Ascending aorta (tissue), 2 donors: ENCODE measurements at places on chromosomes 2 and 18.

GRCh38 chr2:217743407-217743806 lies 259.4 kb downstream of the TNS1 start:
- no peak for DNase-seq

GRCh38 chr2:221347471-221347870 lies 224.6 kb downstream of the EPHA4 start:
- no peak for DNase-seq

GRCh38 chr2:118121101-118121500 lies 32.8 kb downstream of the INSIG2 start:
- DNase-seq, result no peak

- no peak for DNase-seq
Measured at GRCh38 chr18:69401226-69401971, 711 bp downstream of the DOK6 start.

- DNase-seq, result no peak
Measured at GRCh38 chr2:40144022-40144421, 307.9 kb downstream of the SLC8A1 start.

GRCh38 chr18:45962866-45963265 lies 4.3 kb downstream of the EPG5 start:
- DNase-seq, result no peak

GRCh38 chr2:58918141-58918540 lies 677.0 kb upstream of the FANCL start:
- no peak for DNase-seq

- DNase-seq, result no peak
Measured at GRCh38 chr2:66694087-66694860, 259.3 kb downstream of the MEIS1 start.

DNA sequence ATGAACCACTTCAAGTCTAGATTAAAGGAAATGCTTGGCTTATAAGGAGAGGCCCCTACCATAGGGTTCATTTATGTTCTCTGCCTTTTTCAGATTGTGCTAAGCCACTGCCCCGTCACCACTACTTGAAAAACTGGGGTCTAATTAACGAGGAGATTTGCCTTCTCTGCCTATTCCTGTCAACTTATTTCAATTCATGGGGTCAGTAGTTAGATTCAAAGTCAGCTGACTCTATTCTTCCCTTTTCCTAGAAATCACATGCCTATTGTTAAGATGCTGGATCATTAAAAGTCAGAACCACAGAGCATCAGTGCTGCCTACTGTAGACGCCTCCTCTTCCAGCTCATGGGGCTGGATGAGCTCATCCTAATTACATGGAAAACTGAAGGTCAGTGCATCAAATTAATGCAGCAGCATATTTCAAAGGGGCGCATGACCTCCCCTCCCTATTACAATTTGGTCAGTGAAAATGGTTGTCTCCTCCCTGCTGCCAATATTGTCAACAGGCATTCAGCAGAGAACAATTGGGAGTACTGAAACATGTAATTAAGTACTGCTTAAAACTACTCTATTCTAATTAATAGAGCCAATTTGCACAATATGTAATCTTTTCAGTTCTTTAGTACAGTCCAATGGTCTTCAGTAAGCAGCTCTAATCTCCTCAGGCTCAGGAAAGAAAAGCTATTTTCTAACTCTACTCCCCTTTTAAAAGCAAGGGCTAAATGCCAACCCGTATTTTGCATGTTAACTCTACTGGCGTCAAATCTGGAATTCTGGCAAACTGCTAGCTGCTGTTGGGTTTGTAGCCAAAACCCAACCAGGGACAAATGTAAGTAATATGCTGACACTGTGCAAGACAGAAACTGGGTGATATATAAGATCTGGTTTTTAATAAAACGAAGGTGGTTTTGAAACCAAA lies 117.4 kb upstream of the ITGB6 start:
- DNase-seq, result no peak

DNA sequence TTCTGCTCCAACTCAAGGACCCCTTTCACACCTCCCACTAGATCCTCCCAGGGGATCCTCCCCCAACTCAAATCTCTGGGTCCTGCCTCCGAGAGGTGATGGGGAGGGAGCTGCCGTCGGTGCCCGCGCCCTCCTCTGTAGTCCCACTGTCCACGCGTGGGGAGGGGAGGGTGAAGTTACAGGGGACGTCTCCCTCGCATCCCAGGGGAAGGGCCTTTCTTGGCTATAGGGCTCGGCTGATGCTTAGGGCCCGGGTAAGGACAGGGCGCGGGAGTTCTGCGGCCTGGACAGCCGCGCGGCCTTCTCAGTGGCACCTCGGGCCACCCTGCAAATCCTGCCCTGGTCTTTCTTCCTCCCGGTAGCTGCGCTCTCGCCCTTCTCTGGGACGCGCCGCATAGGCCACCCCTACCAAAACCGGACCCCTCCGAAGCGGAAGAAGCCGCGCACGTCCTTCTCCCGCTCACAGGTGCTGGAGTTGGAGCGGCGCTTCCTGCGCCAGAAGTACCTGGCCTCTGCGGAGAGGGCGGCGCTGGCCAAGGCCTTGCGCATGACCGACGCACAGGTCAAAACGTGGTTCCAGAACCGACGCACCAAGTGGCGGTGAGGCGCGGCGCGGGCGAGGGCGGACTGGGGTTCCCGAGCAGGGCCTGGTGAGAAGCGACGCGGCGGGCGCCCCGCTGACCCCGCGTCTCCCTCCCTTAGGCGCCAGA lies 1.2 kb downstream of the TLX2 start:
- DNase-seq, result no peak

- no peak for DNase-seq
Measured at GRCh38 chr18:44834867-44835469, 154.3 kb downstream of the SETBP1 start.

- DNase-seq, result no peak
Measured at GRCh38 chr2:149077861-149078260, 39.4 kb downstream of the LYPD6B start.

DNA sequence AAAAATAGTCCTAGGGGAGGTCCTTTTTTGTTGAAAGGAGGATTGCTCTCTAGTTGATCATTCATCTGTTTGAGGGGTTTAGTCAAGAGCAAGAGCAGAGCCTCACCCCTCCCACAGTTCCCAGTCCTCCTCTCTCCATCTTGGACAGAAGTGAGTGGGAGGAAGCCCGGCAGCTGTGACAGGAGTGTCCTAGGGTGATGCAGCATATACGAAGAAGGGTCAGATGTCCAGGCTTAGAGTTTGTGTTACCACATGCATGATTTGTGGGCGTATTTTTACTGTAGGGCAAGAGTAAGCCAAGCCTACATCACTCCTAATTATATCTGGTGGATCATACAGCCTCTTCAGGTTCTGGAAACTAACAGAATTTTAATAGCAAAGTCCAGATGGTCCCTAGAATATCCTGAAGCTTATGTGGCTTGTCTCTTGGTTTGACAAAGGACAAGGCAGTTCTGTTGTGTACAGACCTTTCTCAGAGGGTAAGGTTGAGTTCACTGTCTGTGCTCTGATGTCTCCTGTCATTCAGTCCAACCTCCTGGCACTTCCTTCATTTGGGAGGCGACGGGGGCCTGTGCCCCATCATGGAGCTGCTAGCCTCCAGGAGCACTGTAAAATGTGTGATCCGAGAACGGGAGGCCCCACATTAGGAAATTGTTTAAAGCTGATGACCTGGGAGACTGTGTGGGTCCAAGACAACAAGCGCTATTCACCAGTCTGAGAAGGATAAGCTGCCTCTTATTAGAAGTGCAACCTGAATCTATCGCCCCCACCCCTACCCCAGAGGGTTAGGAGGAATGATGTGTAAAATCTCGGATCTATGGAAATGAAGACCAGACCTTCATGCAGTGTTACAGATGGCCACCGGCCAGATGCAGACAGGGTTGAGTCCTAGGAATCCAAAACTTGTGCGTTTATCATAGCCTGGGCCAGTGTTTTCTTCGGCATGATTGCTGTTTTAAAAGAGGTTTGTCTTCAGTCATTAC lies 6.9 kb downstream of the CEP68 start:
- DNase-seq, result no peak

DNA sequence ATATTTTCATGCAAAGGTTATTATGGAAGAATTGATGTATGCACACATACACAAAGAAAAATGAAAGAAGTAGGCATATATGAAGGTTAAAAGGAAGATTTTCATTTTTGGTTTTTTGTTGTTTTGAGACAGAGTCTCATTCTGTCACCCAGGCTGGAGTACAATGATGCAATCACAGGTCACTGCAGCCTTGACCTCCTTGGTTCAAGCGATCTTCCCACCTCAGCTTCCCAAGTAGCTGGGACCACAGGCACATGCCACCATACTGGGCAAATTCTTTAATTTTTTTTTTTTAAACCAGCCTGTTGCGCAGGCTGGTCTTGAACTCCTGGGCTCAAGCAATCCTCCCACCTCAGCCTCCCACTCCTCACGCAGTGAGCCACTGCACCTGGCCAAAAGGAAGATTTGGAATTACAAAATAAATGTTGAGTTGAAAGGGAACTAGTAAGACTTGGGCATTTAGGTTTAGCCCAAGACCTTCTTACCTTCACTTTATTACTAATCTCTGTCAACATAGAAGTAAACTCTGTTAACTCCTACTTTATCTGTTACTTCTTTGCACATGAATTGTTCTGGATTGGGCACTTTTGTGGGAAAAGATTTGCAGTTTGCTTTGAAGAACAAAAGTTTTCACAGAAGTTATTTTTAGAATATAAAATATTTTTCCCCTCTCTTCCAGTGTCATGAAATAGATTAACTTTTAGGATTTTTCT lies 31.7 kb upstream of the NBEAL1 start:
- no peak for DNase-seq

DNA sequence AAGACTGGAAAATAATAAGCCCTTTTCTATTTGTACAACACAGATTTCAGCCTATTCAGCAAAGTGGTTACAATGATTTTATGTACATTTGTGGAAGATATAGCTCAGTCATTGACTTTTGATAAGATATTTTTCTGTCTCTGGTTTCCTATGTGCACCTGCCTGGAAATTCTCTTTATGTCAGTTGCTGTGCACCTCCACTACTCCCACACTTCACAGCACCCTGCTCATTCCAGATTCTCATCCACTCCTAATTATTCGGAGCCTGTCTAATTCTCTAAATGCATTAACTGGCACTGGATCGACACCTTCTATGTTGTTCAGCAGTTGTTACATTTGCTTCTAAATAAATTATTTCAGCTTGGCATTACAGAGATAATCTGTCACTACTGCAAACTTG lies 275.1 kb upstream of the RND3 start:
- DNase-seq, result no peak

- no peak for DNase-seq
Measured at GRCh38 chr18:73980289-73980979, 167.2 kb downstream of the FBXO15 start.

- DNase-seq, result no peak
Measured at GRCh38 chr2:70494293-70494886, 59.2 kb downstream of the TGFA start.

DNA sequence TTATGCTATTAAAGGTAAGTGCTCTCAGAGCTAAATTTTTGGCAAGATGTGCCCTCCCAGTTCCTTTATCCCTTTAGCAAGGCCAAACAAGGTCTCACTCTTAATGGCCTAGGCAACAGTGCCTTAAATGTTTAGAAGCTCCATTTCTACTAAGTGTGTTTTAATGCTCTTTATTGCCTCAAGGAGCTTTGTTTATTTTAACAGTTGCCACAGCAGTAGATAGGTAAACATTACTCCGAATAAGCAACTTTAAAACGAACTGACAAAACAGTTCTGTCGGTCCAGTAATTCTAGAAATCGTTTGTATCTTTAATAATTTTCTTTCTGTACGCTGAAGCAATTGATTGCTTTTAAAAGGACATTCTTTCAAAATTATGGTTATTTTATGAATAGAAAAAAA lies 74.5 kb downstream of the PIEZO2 start:
- no peak for DNase-seq

DNA sequence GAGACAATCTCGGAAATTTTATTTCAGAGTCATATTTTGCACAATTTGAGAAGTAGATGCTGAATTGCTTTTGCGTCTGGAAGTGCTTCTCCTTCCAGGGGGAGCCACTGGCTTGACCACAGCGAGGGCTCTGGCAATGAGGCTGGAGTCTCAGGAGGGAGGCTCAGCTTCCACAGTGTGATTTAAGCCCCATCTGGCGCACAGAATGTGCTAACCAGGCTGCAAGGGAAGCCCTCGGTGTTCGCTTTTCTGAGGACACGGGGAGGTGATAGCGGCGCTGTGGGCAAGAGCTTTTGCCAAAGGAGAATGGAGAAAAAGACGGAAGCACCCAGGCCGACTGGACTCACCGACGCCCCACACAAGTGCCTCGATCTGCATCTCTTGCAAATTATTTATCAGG lies 52.4 kb downstream of the ADI1 start:
- DNase-seq, result no peak

DNA sequence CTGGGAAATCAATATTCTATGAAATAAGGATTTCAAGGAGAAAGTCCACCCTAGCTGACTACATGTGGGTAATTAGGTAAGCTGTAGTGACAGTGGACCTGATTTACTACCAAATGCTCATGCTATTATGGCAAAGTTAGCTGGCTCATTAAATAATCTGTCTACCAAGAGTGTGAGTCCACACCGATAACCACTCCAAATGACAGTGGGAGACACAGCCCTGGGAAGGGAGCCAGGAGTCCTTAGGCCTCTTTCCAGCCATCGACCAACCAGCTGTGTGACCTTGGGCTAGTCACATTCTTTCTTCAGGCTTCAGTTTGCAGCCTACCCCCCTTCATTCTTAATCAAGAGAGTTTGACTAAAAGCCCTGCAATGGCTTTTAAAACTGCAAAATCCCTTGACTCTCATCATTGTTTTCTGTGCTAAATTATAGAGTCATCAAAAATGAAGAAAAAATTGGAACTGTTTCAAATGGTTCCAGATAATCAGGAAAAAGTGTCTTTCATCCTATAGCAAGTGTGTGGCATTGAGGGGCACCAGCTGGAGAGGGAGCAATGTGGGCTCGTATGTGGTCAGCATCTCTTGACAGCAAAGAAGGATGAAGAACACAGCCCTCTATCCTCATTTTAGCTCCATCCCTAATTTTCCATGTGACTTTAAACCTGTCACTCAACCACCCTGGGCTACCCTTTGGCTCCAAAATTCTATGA lies 45.6 kb upstream of the SLC14A2 start:
- DNase-seq, result no peak

- no peak for DNase-seq
Measured at GRCh38 chr2:203858176-203858575, 9.4 kb upstream of the CTLA4 start.

DNA sequence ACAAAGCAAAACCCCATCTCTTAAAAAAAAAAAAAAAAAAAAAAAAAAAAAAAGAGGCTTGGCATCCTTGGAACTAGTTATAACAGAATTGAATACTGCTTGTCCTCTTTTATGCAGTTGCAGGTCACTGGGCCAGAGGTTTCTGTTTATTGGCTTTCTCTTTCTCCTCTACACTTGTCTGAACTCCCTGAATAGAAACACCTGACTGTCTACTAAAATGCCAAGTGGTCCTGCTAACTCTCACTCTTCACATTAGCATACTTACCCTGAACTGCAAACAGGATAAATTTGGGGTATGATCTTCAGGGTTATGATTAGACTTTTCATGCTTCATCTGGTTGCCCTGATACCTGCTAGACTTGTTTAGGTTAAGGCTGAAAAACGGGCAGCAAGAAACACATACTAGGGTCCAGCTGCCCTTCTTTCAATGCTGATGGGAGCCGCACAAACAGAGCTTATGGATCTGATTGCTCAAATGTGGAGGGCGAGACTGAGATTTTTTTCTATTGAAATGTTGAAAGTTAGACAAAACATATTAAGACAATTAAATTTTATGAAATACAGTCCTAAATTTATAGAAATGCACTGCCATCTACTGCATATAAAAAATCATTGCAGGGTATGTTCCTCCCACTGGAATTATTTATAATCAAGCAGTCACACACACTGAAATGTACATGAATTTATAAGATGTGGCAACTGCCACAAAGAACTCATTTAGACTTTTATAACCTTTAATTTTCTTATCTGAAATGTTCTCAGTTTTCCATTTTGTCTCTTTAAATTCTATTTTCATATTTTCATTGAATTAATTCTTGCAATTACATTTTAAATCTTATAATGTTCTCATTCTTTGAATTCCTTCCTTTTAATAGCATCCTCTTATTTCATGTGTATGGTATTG lies 40.8 kb downstream of the GTF3C3 start:
- DNase-seq, result no peak
